ENCODE measurements at places on chromosomes 2 and 18.

GRCh38 chr2:120960770-120961366 lies 225.2 kb downstream of the GLI2 start:
- DNase-seq, result no peak

- DNase-seq, result peak; percentile 22
These were observed 9.4 kb upstream of the GBX2 start for GRCh38 chr2:236177604-236177966.

GRCh38 chr2:44342854-44343253 lies 18.4 kb downstream of the PREPL start:
- no peak for DNase-seq

DNA sequence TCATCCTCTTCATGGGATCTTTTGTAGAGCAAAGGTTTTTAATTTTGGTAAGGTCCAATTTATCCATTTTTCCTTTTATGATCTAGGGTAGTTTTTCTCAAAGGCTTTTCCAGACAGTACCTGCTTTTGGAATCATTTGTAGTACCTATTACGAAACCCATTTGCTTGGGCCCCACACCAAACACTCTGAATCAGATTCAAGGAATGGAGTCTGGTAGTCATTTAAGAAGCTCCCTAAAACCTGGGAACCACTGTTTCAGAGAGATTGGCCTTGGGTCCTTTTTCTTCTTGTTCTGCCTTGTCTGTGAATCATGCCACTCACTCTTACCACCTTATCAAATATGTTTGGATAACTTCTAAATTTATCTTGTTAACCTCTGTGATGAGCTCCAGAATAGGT lies 40.3 kb downstream of the OSBPL6 start:
- DNase-seq, result no peak

DNA sequence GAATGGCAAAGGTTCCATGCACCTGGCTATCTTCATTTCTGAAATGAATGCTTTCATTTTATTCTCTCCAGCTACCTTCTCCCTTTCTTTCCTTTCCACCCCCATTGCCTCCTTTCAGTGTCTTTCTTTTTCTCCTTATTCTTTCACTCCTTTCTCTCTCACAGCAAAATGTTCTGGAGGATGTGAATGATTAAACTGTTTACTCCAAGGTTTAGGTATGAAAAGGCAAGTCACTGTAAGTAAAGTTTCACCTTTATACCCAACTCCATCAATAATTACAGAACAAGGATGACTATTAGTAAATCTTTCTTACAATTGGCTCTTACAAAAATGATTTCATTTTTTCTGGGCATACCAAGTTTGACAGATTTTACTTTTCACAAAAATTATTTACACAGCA lies 4.3 kb downstream of the PAX8 start:
- DNase-seq, result no peak

GRCh38 chr2:97728091-97728731 lies 14.8 kb downstream of the ZAP70 start:
- no peak for DNase-seq

- DNase-seq, result peak; percentile 53
These were observed 2.0 kb downstream of the FMNL2 start for GRCh38 chr2:152336854-152337510.

DNA sequence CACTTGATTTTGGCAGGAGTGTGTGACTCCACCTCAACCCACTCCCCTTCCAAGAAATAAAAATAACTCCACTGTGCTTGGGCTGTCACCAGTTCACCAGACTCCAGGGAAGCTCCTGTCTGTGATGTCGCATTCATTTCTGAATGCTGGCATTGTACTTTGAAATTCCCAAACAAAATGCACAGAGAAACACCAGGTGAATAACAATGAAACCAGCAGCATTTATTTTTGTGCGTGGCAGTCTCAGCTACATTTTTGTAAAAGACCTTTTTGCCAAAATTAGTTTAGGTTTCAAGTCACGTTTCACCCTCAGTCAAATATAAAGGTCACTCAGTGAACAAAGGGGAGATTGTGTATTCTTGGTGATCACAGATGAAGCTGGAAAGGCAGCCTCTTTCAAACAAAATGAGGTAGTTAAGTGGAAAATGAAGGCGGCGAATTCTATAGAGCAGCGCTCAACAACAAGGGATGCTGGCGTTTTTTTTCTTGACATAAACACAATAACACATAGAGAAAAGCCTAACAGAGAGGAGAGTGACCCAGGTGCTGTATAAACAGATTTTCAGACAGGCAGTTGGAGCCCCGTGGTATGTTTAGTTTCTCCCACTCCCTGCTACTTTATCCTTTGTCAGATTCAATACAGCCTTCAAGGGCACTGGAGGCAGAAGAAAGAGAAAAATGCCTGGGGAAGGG lies 210.3 kb upstream of the GCFC2 start:
- DNase-seq, result no peak

- no peak for DNase-seq
These were observed 24.5 kb upstream of the STAM2 start for GRCh38 chr2:152200101-152200500.

DNA sequence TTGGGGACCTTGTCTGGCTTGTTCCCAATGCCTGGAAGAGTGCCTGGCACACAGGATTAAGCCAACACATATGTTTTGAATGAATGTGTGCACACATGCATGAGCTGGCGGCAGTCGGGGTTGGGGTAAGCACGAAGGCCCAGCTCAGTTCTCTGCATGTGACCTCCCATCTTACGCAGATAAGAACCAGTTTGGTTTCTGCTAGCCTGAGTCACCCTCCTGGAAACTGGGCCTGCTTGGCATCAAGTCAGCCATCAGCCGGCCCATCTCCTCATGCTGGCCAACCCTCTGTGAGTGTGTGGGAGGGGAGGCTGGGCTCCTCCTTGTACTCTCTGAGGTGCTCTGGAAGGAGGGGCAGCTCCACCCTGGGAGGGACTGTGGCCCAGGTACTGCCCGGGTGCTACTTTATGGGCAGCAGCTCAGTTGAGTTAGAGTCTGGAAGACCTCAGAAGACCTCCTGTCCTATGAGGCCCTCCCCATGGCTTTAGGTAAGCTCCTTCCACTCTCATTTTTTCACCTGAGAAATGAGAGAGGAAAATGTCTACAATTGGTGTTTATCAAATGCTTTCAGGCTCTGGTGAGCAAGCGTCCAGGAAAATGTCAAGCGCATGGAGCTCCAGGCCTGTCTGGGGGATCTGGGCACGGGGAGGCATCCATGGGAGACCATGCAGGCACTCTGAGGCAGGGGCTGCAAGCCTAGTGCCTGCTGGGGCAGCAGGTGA lies 9.7 kb upstream of the IL1RN start:
- no peak for DNase-seq

DNA sequence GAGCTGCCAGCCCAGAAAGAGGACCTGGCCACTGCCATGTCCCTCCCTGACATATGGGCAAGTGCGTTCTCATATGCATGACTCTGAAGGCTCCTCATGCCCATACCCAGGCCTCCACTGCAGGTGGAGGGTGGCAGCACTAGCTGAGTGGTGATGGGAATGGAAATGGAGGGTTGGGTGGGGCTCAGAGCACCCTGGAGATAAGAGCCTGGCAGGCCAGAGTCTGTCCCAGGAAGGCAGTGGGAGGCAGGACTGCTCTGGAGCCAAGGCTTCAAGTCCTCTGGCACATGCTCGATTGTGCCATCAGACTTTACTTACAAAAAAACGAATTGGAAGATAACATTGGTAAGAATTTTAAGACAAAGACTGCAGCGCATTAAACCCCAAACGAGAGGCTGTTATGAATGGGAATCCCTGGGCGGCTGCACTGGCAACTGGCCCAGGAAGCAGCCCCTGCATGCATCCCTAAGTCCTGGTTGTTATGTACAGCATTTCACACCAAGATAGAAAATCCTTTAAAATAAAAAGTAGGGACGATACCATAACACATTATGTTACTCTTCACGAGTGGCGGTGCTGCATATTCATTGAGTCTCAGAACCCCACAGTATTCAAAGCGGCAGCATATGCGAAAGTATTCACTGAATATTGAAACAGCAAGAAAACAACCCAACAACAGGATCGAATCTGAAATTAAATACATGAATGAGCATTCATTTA lies 81.7 kb upstream of the FAM98A start:
- DNase-seq, result no peak

GRCh38 chr18:68478246-68478645 lies 236.7 kb downstream of the TMX3 start:
- DNase-seq, result peak; percentile 5

GRCh38 chr2:3625186-3625585 lies 30.3 kb downstream of the COLEC11 start:
- no peak for DNase-seq

GRCh38 chr2:115999039-115999438 lies 1556.6 kb downstream of the DPP10 start:
- DNase-seq, result no peak

DNA sequence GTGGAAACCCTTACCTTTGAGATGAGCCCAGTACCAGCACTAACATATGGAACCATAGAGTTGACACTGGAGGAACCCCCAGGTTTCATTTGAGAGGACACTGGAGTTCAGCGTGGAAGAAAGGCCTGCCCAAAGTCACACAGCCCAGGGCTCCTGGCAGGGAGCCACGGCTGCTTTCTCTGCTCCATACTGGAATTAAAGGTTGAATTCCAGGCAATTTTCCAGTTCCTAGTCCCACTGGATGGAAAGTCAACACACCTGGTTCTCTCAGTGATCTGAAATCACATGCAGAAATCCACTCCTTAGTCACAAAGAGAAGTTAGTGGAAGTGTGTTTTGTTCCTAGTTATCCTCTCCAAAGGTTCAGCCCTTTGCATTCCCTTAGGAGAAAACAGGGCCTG lies 336.1 kb upstream of the SKOR2 start:
- DNase-seq, result no peak

- DNase-seq, result no peak
These were observed 10.3 kb downstream of the HS1BP3 start for GRCh38 chr2:20640411-20641122.

DNA sequence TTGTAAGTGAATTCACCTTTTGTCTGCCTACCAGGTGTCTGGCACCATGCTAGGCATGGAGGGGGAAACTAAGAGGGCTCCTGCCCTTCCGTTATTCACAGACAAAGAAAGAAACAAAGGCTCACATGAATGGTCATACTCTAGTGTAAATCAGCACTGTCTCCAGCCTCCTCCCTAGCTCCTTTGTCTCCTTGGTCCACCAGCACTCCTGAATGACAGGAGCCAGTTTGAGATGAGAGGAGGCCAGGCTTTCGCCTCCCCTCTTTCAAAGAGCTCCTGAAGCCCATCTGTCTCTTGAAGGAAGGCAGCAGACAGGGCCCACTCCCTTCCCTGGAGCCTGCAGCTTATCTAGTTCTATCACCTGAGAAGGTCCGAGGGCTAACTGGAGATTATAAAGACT lies 18.7 kb downstream of the SATB2 start:
- DNase-seq, result no peak

DNA sequence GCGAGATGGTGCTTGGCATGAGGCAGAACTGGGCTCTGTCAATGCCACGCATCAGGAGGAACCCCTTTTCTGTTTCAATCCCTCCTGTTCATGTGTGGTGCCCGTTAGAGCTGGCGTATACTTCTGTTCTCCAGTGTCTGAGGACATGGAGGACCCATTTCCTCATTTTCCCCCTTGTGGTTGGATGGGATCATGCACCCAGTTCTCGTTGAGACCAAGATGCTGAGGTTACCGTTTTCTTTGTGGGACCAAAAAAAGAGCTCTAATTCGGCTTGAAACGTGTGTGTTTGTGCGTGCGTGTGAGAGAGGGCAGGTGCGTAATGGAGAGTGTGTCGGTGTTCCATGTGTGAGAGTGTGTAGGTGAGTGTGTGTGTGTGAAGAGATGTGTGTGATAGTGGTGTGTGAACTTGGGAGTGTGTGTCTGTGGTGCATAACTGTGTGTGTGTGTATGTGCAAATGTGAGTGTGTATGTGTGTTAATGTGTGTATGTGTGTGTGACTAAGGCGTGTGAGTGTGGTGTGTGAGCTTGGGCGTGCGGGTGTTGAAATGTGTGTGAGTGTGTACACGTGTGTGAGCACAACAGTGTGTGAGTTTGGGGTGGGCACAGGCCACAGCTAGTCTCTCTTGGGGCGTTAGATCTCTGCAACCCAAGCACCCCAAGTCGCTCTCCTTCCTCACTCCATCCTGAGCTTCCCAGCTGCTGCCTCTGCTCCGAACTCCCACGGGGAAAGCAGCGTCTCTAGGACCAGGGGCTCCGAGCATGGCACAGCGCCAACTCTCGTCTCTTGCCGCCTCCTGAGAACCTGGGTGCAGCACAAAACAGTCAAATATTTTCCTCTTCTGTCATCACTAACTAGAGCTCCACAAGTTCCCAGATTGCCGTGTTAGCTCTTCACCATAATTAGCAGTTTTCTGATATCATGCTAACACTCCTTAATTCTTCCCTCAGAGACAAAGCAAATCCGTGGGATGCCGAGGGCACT lies 75.8 kb downstream of the LONRF2 start:
- DNase-seq, result no peak

DNA sequence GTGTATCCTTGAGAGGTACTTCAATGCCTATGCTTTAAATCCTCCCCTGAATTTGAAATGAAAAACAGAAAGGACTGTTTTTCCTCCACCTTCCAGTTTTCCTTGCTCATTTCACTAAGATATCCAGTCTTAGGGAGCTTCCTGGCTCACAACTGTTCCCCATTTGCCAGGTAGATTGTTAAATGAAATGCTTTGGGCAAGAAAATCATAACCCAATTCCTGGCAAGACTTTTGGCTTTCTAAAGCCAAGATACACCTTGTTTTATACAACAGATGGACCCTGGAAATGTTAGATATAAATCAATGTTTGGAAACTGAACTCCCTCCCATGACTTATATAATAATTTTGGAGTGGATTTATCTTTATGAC lies 3.6 kb upstream of the CHMP3 start:
- DNase-seq, result no peak

GRCh38 chr2:1656961-1657841 lies 87.1 kb downstream of the PXDN start:
- no peak for DNase-seq

DNA sequence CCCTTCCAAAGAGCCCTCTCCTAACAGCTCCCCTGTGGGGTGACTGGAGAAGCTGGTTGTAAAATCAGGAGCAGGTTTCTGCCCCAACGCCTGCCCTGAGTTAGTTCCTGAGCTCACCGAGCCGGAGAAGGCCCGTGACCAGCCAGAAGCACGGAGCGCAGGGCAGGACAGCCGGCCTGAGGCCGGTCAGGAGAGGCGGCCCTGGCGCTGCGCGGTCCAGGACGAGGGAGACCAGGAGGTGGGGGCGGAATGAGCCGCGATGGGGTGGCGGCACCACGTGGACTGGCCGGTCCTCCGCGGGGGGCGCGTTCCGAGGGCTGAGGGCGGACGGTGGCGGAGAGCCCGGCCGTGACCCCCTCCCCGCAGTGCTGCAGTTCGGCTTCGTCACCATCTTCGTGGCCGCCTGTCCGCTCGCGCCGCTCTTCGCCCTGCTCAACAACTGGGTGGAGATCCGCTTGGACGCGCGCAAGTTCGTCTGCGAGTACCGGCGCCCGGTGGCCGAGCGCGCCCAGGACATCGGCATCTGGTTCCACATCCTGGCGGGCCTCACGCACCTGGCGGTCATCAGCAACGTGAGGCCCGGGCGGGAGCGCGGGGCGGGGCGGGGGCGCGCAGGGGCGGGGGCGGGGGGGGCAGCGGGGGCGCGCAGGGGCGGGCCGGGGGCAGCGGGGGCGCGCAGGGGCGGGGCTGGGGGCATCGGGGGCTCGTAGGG lies 29.0 kb downstream of the ANO7 start:
- no peak for DNase-seq

GRCh38 chr2:46601328-46601963 lies 122.1 kb downstream of the TMEM247 start:
- no peak for DNase-seq

GRCh38 chr18:58549814-58550339 lies 79.0 kb downstream of the ALPK2 start:
- no peak for DNase-seq
